ENCODE measurements at places on chromosomes 3 and 15.

- DNase-seq: no peak
Observed at GRCh38 chr3:47485812-47486211, 10.1 kb upstream of the SCAP start.

- DNase-seq: no peak
Observed at GRCh38 chr3:185820973-185821758, 3.7 kb downstream of the IGF2BP2 start.

- no peak for DNase-seq
Observed at GRCh38 chr3:37386627-37387230, 212.3 kb upstream of the LRRFIP2 start.

- no peak for DNase-seq
Observed at GRCh38 chr15:64112073-64112772, 16.4 kb downstream of the SNX1 start.
